T-cell (primary cell): ENCODE measurements at places on chromosomes 4 and X.

- H3K4me3 ChIP-seq = no peak overlapping the region
- no peak for DNase-seq
- H3K36me3 ChIP-seq = no peaks in the 10 kb centered on the region
- peaks cover 8% of the 10 kb centered on the region for H3K27me3 ChIP-seq
- H3K27ac ChIP-seq = no peak overlapping the region
Measured at GRCh38 chrX:623599-624315, 6.8 kb upstream of the SHOX start.

DNA sequence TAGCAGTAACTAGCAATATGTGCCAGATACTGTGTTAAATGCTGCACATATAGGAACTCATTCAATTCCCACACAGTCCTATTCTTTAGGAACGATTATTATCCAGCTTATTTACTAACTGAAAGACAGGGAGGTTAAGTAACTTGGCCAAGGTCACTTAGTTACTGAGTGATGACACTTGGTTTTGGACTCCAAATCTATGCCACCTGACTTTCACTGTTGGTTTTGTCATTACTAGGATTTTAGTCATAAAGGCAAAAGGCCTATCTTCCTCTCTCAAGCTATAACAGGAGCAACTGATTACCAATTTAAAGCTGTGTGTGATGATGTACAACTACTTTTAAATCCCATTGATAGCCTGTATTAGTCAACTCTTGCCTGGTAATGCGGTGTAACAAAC lies 138.9 kb upstream of the STX18 start:
- H3K4me3 ChIP-seq = no peak overlapping the region
- no peaks in the 10 kb centered on the region for H3K27me3 ChIP-seq
- H3K27ac ChIP-seq = no peak overlapping the region
- H3K4me1 ChIP-seq = no peaks in the 10 kb centered on the region

DNA sequence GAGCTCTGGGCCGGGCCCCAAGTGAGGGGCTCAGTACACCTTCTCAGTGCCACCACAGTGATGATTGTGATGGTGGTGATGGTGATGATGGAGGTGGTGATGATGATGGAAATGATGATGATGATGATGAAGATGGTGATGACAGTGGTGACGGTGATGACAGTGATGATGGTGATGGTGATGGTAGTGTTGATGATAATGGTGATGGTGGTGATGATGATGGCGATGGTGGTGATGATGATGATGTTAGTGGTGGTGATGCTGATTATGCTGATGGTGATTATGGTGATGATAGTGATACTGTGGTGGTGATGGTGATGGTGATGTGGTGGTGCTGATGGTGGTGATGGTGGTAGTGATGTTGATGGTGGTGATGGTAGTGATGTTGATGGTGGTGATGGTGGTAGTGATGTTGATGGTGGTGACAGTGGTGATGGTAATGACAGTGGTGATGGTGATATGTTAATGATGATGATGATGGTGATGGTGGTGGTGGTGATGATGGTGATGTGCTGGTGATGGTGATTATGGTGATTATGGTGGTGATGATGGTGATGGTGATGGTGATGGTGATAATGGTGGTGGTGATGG lies 29.9 kb downstream of the HMX1 start:
- peaks cover 18% of the 10 kb centered on the region for H3K27me3 ChIP-seq
- no peaks in the 10 kb centered on the region for H3K36me3 ChIP-seq
- no peaks in the 10 kb centered on the region for H3K4me1 ChIP-seq
- no peak for DNase-seq
- H3K4me3 ChIP-seq = no peak overlapping the region

- H3K27ac ChIP-seq = no peak overlapping the region
- no peaks in the 10 kb centered on the region for H3K36me3 ChIP-seq
- H3K27me3 ChIP-seq = no peaks in the 10 kb centered on the region
- H3K4me3 ChIP-seq = no peak overlapping the region
- peaks cover 3% of the 10 kb centered on the region for H3K4me1 ChIP-seq
Measured at GRCh38 chr4:113739197-113739596, 22.3 kb downstream of the CAMK2D start.

DNA sequence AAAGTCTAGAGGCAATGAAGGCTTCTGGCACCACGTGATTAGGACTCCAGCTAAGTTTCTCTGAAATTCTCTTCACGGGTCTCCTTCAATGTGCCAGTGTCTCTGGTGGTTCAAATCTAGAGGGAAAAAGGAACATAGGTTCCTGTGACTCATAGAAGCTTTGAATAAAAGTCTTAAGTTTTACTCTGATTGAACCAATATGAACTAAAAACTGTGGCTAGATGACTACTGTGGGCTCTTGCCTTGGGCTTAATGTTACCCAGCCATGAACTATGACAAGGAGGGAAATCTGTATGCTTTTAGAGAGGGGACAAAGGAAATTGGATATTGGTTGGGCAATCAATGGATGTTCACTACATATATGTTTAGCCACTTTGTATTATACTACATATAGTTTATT lies 49.9 kb upstream of the TEX13D start:
- H3K36me3 ChIP-seq = no peaks in the 10 kb centered on the region
- no peak overlapping the region for H3K27ac ChIP-seq
- no peaks in the 10 kb centered on the region for H3K27me3 ChIP-seq
- no peak for DNase-seq
- H3K4me1 ChIP-seq = no peaks in the 10 kb centered on the region

- H3K36me3 ChIP-seq = no peaks in the 10 kb centered on the region
- no peak overlapping the region for H3K27ac ChIP-seq
- no peaks in the 10 kb centered on the region for H3K4me1 ChIP-seq
- no peak overlapping the region for H3K4me3 ChIP-seq
- no peaks in the 10 kb centered on the region for H3K27me3 ChIP-seq
Measured at GRCh38 chrX:86133761-86134160, 14.5 kb upstream of the DACH2 start.

DNA sequence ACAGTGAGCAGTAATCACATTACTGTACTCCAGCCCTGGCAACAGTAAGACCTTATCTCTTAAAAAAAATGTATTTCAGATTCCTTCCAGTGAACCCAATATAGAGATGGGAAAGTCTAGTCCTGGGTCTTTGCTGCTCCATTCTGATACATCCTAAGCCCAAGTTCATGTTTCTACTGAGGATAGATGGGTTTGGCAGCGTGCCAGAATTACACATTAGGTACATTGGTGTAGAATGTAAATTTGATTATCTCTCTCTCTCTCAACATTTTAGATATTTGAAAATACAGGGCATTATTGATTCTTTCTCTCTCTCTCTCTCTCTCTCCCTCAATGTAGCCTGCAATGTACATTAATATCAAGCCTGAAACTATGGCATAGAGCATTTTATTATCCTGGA lies 43.5 kb upstream of the ZNF330 start:
- DNase-seq = no peak
- no peaks in the 10 kb centered on the region for H3K27me3 ChIP-seq
- H3K4me1 ChIP-seq = no peaks in the 10 kb centered on the region

DNA sequence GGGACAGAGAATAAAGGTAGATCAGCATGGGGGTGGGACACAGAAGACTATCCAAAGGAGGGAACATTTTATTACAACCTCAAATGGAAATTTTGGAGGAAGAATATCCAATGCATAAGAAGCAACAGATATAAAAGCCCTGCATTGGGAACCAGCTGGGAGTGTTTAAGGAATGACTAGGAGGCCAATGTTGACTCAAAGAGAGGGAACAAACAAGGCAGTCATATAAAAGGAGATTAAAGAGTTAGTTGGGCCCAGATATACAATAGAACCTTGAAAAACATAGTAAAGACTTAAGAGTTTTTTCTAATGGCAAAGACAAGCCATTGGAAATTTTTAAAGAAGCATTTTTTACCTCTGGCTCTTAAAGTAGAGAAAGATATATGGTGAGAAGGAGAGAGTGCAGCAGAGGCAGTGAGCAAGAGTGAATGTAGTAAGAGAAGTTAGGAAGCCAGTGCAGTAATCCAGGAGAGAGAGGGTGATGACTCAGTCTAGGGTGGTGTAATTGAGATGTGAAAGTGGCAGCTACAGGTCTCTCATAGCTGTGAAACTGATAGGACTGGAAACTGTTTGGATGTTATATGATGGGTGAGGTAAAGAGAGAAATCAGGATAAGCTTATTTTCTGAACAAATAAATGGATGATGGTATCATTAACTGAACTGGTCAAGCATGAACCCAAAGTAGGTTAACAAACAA lies 182.2 kb upstream of the ATOH1 start:
- H3K27me3 ChIP-seq = no peaks in the 10 kb centered on the region
- H3K4me3 ChIP-seq = no peak overlapping the region
- no peaks in the 10 kb centered on the region for H3K4me1 ChIP-seq
- no peak for DNase-seq
- H3K27ac ChIP-seq = no peak overlapping the region

- DNase-seq = no peak
- no peaks in the 10 kb centered on the region for H3K27me3 ChIP-seq
- no peaks in the 10 kb centered on the region for H3K36me3 ChIP-seq
- peaks cover 6% of the 10 kb centered on the region for H3K4me1 ChIP-seq
Measured at GRCh38 chr4:101128473-101128872, 218.9 kb downstream of the PPP3CA start.
